ENCODE measurements at places on chromosomes 7 and 10.

DNA sequence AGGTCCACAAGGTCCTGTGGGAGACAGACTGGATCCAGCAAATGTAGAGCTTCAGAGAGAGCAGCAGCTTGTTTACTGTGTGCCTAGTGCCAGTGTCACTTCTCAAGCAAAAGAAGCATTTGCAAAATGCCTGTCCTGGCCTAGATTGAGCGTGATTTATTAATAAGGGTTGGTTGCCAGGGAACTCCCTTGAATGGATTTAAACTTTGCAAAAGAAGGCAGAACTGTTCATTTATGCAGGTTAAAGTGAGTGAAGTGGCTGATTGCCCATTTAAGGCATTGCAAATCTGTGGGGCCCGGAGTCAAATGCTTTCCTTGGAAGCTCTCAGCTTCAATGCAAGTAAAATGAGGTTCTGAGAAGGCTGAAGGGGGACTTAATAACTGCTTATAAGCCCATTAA is 71.3 kb downstream of the CDHR3 start:
- DNase-seq = no peak

DNA sequence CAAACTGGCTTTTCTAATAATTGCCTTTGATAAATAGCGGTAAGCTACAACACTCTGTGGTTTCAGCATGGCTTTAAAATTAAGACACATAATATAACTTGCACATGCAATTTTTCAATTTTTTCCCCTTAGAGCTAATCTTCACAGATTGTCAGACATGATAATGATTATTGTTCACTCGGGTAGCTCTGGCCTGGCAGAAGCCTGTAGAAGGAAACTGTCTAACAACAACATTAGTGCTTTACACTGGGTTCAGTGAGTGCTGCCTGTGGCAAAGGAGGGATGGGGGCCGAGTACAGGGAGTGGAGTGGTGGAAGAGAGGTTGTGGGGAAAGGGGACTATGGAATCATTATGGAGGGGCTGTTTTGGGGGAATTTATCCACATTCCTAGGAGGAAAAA is 67.2 kb upstream of the AUTS2 start:
- no peak for DNase-seq

DNA sequence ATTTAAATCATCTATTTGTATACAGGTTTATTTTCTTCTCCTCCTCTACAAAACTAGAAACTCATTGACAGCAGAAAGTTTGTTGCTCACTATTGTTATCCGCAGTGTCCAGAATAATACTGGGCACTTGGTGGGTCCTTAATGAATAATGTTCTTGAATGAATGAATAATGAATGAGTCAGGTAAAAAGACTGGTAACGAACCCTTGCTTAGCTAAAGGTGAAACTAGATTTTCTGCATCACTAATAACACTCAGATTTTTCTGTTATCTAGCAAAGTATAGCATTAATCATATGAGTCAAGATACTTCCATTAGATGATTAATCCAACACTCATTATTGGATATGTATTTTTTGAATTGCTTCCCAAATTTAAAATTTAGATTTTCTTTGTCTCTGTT is 953.2 kb downstream of the SORCS3 start:
- DNase-seq = no peak

GRCh38 chr10:94194256-94194655 is 168.5 kb downstream of the NOC3L start:
- no peak for DNase-seq

- no peak for DNase-seq
These were observed 594.6 kb downstream of the NXPH1 start for GRCh38 chr7:9028012-9028411.

DNA sequence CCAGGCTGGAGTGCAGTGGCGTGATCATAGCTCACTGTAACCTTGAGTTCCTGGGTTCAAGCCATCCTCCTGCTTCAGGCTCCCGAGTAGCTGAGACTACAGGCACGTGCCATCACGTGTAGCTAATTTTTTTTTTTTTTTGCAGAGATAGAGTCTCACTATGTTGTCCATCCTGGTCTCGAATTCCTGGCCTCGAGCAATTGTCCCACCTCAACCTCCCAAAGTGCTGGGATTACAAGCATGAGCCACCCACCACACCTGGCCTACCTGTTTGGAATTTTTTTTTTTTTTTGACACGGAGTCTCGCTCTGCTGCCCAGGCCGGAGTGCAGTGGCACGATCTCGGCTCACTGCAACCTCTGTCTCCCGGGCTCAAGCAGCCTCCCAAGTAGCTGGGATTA is 117.1 kb upstream of the PARD3 start:
- no peak for DNase-seq

GRCh38 chr7:171364-171904 is 20.9 kb upstream of the FAM20C start:
- no peak for DNase-seq

GRCh38 chr10:3978174-3978573 is 193.2 kb upstream of the KLF6 start:
- DNase-seq = no peak

GRCh38 chr10:48477141-48477540 is 127.7 kb downstream of the ARHGAP22 start:
- DNase-seq = no peak

DNA sequence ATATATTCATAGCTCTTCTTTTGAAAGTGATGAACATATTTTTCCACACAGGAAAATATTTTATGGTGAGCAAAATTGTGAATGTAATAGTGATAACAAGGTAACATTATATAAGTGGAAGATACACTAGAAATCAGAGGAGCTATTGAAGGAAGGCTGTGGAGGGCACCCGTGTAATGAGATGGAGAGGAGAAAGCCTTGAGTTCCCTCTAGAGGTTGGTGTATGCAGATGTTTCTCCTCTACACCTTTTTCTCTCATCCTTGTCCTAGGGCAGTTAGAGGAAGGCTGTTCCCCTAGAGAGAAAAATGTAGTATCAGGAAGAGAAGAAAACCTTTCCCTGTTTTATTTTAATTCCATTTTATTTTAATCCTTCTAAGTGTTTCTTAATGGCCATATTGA is 54.6 kb upstream of the NRG3 start:
- no peak for DNase-seq

- DNase-seq = no peak
These were observed 24.0 kb downstream of the CDHR3 start for GRCh38 chr7:105987046-105987445.

- no peak for DNase-seq
These were observed 6.9 kb downstream of the PPIF start for GRCh38 chr10:79354141-79354540.

Measured in HL-60 (cell line).